PC-9 (cell line): ENCODE measurements at places on chromosomes 6 and 20.

DNA sequence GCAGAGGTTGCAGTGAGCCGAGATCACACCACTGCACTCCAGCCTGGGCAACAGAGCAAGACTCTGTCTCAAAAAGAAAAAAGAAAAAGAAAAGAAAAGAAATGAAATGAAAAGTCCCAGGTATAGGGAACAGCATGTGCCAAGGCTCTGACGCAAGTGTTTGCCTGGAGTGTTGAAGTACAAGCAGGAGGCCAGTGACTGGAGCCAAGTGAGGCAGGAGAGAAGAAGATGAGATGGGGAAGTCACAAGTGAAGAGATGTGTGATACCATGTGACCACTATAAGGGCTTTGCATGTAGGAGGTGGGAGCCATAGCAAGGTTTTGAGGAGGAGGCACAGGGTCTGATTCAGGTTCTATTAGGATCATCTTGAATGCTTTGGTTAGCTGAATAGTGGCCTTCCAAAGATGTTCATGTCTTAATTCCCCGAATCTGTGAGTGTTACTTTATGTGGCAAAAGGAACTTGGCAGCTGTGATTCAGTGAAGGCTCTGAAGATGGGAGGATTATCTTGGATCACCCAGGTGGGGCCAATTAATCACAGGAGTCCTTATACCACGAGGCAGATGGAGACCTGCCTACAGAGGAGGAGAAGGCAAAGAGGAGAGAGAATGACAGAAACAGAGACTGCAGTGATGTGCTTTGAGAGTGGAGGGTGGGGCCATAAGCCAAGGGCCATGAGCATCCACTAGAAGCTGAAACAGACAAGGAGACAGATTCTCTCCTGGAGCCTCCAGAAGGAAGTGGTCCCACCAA lies 91.1 kb upstream of the PTPN1 start:
- no peak for DNase-seq
- H3K4me1 ChIP-seq, result peaks cover 60% of the 10 kb centered on the region
- H3K36me3 ChIP-seq, result no peaks in the 10 kb centered on the region
- no peak overlapping the region for H3K4me3 ChIP-seq

DNA sequence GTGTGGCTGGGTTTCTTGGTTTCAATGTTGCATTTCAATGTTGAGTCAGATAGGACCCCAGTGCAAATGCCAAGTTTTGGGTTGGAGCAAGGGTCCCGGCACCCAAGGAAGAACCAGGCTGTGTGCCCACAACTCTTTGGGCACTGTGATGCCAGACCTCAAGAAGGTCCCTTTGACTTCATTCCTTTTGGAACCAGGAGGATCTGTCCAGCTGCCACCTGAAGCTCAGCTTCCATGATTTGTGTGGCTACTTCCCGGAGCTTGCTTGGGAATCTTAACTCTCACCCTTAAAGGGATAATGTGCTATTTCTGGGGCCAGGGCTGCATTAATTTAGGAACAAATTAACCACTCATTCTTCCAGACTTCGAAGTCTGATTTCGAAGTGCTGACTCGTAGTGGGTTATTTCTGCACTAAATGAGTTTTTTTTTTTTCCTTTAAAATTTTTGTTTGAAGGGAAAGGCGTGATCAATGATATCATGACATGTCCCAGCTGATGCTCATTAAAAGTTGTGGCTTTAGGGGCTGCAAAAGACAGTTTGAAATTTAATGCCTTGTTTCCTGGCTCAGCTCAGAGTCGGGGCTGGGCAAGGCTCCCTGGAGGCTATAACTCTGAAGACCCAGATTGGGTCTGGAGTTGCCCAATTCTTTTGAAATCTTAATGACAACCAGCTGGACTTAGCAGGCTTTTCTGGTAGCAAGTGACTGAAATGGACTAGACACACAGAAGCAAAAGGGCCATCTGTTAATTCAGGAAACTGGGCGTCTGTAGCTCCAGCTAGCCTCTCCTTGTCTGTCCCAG lies 24.0 kb upstream of the PHACTR3 start:
- no peaks in the 10 kb centered on the region for H3K36me3 ChIP-seq
- H3K4me3 ChIP-seq, result no peak overlapping the region
- no peak overlapping the region for H3K27ac ChIP-seq
- H3K4me1 ChIP-seq, result no peaks in the 10 kb centered on the region
- H3K27me3 ChIP-seq, result peaks cover 95% of the 10 kb centered on the region
- DNase-seq, result no peak

GRCh38 chr6:56837322-56837894 lies 117.5 kb upstream of the BEND6 start:
- no peak overlapping the region for H3K4me3 ChIP-seq
- H3K36me3 ChIP-seq, result 0 out of 2 replicates have a peak, but pooled peaks cover 3% of the 10 kb centered on the region
- DNase-seq, result peak; percentile 20
- H3K27me3 ChIP-seq, result no peaks in the 10 kb centered on the region
- no peak overlapping the region; the same call in 1 of the 2 replicates for H3K27ac ChIP-seq

DNA sequence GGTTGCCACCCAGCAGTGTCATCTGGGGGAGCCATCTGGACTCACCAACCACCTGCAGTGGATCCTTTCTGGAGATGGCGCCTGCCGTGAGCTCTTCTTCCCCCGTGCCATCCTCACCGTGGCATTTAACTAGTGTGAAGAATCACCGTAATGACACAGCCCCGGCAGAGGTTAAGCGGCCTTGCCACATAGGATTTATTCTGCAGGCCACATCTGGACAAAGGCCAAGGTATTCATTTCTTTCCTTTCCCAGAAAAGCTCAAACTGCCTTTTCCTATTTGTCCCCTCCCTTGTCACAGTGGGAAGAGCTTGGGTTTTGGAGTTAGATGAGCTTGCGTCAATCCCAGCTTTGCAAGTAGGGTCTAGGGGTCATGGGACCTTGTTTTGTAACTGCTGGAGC lies 88.4 kb downstream of the PXDC1 start:
- H3K4me1 ChIP-seq, result no peaks in the 10 kb centered on the region; the same call in 1 of the 2 replicates
- H3K27me3 ChIP-seq, result no peaks in the 10 kb centered on the region
- no peak overlapping the region for H3K4me3 ChIP-seq
- H3K36me3 ChIP-seq, result no peaks in the 10 kb centered on the region

- peaks cover 11% of the 10 kb centered on the region for H3K4me1 ChIP-seq
- DNase-seq, result peak; percentile 2
- H3K27me3 ChIP-seq, result no peaks in the 10 kb centered on the region
- H3K4me3 ChIP-seq, result no peak overlapping the region
Observed at GRCh38 chr6:33505548-33506370, 51.4 kb downstream of the ZBTB9 start.

- H3K36me3 ChIP-seq, result 0 out of 2 replicates have a peak, but pooled peaks cover 2% of the 10 kb centered on the region
- H3K4me1 ChIP-seq, result 0 out of 2 replicates have a peak, but pooled peaks cover 12% of the 10 kb centered on the region
- H3K27ac ChIP-seq, result no peak overlapping the region
- no peaks in the 10 kb centered on the region for H3K27me3 ChIP-seq
Observed at GRCh38 chr6:167841981-167842380, 15.3 kb downstream of the AFDN start.
